ENCODE measurements at places on chromosomes 3 and 15. TPM values are rescaled to one million over a fixed set of nuclear protein-coding genes. Genes with fewer than 3 reads are reported as not detected.

Gene RASL12
- total RNA-seq = 2.7 TPM

- DNase-seq = no peak
These were observed 969.0 kb upstream of the ALCAM start for GRCh38 chr3:104397713-104398112.

Gene PCCB
- 42.3 TPM for total RNA-seq

DNA sequence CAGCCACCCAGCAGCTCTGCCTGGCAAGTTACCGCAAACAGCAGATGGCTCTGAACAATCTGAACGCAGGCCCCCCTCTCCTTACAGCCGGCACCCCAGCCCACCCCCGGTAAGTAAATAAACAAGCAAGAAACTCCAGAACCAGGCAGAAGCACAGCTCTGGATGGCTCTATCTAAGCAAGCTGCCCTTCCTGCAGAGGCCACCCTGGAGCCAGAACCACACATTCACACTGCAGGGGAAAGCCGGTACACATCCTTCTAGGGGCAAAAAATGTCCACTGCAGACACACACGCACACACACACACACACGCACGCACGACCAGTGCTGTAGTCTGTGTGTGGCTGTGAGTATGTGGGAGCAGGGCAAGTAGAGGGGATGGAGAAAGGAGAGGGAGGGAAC is 63.9 kb downstream of the ADCY5 start:
- no peak for DNase-seq

DNA sequence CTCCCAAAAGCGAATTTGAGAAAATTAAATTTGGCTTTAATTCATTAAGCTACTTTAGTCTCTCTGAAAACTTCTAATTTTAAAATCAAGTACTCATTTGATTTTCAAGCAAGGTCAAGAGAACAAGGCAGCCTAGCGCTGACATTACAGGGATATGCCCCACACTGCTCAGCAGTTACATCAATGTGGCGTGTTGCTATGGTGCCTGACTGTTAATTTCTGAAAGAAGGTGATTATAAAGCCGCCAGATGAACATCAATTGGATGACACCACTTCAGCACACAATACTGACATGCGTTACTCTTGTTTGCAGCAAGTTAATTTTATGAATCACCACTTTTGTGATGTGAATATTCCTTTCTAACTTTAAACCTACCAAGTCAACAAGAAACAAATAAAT is 284.4 kb downstream of the FOXP1 start:
- no peak for DNase-seq
